ENCODE measurements at places on chromosomes 5 and 9. TPM values are rescaled to one million over a fixed set of nuclear protein-coding genes. Genes with fewer than 3 reads are reported as not detected.

Gene HTR1A
- total RNA-seq, result not detected

Gene PCDHB4
- 2.0 TPM for total RNA-seq

Gene C1QTNF3
- not detected for total RNA-seq

Gene CA9
- total RNA-seq, result not detected

Gene GARIN3
- not detected for total RNA-seq
